ENCODE measurements at places on chromosomes 2 and 18.

DNA sequence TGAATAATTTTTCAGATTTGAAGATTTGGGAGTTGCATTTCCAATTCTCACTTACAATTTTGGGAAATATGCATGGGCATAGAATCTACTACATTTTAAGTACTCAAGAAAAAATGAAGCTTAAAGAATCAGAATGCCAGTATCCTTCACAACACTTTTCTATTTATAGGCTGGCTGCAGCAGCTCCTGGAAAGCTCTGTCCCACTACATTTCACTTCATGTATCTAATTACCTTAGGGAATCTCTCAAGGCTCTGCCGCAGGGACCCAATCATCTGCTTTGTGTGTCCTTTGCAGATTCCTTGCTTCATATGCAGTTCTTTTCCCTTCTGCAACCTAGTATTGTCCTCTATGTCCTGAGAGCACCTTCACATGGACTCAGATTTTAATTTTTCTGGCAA lies 102.9 kb downstream of the NUP35 start:
- DNase-seq = no peak

DNA sequence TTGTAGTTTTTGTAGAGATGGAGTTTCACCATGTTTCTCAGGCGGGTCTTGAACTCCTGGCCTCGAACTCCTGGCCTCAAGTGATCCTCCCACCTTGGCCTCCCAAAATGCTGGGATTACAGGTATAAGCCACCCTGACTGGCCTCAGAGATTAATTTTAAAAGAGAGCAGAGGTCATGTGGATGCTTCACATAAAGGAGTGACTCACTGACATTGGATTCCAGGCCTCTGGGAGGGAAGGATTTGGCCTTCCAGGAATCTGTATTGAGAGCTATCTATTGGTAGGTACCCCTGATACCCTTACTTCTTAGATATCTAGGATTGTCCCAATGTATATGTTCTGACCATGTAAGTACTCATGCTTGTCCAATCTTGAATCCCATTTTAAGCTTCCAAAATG lies 138.4 kb downstream of the FAM161A start:
- DNase-seq = no peak

- no peak for DNase-seq
Observed at GRCh38 chr2:73998933-73999332, 14.2 kb downstream of the TET3 start.

DNA sequence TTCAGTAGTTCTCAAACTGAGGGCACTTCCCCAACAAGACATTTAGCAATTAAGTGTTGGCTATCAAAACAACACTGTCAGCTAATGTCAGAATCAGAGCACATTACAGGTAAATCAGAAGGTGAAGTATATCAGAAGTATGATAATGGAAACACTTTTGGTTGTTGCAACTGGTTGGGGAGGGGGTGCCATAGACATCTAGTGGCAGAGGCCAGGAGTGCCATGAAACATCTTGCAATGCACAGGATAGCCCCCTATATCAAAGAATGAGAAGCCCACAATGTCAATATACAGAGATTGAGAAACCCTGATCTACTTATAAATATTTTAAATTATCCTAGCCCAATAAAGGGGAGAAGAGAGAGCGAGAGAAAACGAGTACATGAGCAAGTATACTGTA lies 4.9 kb upstream of the XPO1 start:
- no peak for DNase-seq

DNA sequence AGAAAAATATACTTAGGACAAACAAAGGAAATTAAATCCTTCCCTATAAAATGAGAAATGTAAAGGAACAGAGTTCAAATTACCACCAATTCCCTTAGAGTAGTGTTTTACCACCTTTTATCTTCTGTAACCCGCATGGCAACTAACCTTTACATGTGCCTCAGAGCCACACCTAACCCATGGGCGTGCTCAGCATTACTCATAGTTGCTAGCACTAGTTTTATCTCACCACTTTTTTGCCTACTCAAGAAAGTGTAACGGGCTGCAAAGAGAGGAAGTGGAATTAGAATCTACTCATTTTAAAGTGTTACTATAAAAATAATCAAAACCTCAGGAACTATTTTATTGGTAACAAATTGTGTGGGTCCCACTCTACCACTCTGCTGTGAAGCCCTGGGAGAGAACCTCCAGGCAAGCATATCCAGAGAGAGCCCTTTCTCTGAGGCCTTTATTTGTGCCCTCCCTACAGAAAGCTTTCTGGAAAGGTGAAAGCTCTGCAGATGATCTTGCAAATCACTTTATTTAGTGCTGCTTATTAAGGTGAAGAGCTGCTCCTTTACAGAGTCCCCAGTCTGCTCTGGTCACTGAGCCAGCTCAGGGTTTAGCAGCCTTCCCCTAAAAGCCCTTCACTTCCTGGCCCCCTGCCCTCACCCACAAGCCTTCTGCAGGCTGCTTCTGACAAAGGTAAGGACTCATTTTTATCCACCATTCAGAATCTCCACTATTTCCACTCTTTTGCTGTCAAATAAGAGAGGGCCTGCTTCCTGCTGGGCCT lies 98.8 kb downstream of the TRABD2A start:
- peak; percentile 9 for DNase-seq

GRCh38 chr2:199282309-199282708 lies 175.4 kb downstream of the SATB2 start:
- no peak for DNase-seq
